T-helper 9 cell (primary cell): ENCODE measurements at places on chromosomes 4 and X.

- DNase-seq, result no peak
Measured at GRCh38 chr4:105483840-105484239, 10.0 kb upstream of the PPA2 start.

- DNase-seq, result no peak
Measured at GRCh38 chr4:56768316-56768715, 53.2 kb downstream of the SPINK2 start.

DNA sequence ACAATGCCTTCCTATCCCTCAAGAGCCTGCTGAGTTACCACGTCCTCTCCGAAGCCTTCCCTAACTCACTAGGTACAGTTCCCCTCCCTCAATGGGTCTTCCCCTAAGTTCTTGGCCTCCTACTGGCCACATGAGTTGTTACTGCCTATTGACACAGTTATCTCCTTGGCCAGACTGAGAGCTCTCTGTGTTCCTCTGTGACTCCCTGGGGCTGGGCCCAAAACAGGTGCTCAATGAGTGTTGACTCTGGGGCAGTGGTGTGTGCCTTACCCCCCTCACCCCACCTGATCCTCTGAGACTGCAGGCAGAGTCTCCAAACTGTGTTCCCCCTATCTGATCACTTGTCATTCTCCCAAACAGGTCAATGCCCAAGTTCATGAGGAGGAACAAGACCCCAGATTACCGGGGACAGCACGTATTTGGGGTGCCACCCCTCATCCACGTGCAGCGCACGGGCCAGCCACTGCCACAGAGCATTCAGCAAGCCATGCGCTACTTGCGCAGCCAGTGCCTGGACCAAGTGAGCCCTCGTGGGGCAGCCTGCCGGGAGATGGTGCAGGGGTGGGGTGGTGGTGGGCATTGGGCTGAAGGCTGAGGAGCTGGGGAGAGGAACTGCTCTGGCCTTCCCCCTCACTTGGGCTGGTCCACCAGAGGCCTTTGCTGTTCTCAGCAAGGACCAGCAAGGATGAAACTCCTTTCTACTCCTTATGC, 72.6 kb downstream of the STARD8 start:
- DNase-seq, result no peak

DNA sequence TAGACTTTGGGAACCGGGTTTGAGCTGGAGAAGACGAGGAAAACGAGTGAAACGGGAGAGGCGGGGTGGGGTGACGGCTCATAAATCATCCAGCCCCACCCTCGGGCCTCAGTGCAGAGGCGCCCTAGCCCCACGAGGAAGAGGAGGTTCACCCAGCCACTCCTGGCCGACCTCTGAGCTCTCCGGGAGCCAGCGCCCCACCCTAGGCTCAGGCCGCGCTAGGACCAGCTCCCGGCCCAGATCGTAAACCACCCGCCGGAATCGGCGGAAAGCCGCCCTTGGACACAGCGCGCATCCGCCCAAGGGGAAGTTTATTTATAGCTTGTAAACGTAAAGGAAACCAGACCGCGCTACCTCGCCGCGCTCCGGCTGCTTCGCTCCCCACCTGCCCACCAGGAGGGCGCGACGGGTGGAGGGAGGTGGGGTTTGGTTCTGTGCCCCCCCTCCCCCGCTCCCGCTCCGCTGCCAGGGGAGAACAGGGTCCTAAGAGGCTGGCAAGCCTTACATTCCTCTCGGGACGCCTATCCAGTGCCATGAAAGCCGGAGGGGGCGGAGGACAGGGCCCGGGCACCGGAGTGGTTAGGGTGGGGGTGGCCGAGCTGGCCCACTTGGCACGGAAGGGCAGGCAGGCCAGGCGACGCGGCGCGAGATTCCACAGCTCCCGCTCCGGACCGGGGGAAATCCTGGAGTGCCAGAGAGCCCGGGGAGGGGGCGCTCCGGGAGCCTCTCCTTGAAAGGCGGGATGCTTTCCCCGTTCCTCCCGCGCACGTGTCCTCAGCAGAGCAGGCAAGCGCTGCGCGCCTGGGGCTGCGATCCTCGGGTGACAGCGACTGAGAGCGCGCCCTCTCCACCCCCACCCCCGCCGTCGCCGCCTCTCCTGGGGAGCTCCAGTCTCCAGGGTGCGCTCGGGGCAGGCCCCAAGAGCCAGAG, 84.2 kb downstream of the BCOR start:
- no peak for DNase-seq

GRCh38 chr4:4848540-4848939, 10.9 kb upstream of the MSX1 start:
- no peak for DNase-seq

GRCh38 chr4:7108046-7108625, 40.3 kb upstream of the GRPEL1 start:
- no peak for DNase-seq

GRCh38 chr4:2084316-2084715, 25.2 kb downstream of the NAT8L start:
- DNase-seq, result no peak

DNA sequence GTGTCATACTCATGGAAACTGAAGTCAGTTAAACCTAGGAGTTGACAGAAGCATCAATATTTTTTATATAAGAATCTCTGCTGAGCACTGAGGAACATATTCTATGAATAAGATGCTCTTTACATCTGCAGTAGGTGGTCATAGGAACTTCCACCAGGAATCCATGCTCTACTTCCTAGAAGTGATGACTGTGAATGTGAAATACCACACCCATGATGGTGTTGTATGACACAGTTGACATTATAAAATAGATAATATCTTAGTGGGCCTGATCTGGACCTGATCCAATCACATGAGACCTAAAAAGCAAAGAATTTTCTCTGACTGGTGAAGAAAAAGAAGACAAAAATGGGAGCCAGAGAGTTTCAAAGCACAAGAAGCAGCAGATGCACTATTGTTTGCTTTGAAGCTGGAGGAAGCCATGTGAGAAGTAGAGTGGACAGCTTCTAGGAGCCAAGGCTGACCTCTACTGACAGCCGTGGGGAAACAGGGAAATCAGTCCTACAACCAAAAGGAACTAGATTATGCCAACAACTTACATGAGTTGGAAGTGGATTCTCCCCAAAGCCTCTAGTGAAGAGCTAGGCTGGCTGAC, 68.6 kb upstream of the HS3ST1 start:
- no peak for DNase-seq

- DNase-seq, result no peak
Measured at GRCh38 chr4:70749313-70749712, 27.5 kb downstream of the RUFY3 start.

DNA sequence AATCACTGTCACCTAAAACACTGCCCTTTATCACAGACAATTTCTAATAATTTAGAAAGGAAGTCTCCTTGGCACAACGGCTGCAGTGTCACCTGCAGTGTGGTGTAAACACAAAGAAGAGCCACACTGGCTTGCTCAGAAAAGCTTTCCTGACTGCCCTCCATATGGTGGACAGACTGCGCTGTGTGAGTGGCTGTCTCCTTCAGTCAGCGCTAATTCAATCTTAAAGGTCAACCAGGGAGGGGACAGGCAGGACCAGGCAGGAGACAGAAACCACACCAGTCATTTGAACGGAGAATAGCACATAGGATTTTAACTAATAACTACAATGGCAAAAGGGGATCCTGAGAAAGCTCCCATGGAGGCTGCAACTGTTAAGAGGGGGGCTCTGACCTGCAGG, 132.1 kb downstream of the NSUN7 start:
- DNase-seq, result no peak

- DNase-seq, result no peak
Measured at GRCh38 chr4:173735049-173735448, 205.0 kb upstream of the HAND2 start.

DNA sequence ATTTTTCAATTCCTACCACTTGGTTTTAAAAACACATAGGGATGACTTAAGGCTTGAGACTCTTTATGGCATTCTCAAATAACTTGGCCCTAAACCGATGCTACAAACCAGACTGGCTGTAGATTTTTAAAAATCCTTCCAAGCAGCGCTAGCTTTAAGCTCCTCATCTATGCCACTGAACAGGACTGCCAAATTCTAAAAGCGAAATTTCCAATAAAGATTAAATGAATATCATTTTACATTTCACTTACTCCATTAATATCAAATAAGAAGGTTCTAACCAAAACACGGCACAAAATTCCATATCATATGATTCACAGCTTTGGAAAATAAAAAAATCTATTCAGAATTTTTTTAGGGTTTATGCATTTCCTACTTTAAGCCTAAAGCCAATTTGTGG, 134.2 kb downstream of the FANCB start:
- no peak for DNase-seq

- no peak for DNase-seq
Measured at GRCh38 chr4:40121515-40121914, 64.9 kb downstream of the N4BP2 start.

DNA sequence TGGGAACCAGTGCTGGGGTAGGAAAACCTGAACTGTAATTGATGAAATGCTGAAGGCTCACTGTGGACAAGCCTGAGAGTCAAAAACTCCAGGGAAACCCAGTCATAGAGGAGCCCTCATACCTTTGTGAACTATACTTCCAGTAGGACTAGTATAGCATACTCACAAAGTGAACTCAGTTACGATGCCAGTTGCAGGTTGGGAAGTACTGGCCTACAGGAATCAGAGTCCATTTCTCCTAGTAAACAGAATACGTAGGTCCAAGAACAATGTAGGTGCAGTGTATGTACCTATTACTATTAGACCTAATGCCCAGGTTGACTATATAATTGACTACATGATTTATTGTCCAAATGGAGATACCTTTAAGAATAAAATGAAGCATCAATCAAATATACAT, 8.5 kb upstream of the ANKRD17 start:
- DNase-seq, result no peak

GRCh38 chr4:99652596-99653436, 4.8 kb downstream of the C4orf54 start:
- DNase-seq, result no peak

GRCh38 chrX:97639526-97639925, 755.8 kb downstream of the RPA4 start:
- DNase-seq, result no peak
